ENCODE measurements at places on chromosomes 5 and 9.
A peak's percentile ranks its signal among the peaks of the same experiment; 100 is the strongest.

DNA sequence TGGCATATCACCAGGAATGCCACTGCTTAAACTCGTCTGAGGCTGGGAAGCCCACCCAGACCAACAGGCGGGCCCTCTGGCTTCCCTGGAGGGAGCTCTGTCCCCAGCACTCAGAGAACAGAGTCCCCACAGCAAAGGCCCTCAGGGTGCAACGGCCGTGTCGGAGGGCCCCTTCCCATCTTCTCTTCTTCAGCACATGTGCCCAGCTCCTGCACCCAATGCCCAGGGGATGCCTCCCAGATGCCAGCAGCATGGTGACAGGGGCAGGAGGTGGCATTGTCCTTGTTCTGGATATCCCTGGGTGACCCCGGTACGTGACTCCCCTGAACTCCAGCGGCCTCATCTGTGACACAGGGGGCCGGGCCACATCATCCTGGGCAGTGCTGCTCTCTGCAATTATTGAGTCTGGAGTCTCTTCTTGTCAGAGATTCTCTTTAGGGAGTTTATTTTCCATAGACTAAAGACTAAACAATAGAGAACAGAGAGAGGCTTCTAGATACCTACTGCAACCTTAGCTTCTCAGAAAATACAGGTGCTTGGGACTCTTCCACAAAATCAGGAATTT is 13.6 kb upstream of the OLFM1 start:
- peak; percentile 34 for DNase-seq

DNA sequence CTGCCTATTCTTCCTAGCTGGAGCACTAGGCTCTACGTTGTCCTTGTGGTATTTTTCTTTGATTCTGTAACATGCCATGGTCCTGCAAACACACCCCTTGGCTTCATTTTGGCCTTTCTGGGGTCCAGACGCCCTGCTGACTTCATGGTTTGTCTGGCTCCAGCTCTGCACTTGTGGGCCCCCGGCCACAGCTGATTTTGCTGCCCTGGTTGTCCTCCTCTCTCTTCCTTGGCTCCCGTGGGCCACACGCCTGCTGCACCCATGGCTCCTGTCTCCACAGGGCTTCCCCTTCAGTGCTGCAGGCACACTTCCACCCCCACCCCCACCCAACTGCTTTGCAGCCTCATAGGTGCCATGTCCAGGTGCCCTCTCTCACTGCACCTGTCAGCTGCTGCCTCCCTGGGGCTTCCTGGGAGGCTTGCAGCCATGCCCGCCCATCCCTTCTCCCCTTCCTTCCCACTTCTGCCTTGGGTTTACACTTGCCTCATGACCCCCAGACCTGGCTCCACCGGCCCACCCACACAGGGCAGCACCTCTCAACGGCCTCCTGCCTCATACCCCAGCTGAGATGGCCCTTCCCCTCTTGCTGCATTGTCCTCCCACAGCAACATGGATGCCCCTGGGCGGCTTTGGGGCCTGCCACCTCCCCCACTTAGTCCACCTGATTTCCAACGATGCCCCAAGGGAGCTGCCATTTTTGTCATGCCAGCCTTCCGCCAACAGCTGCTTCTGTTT is 25.6 kb downstream of the SLC6A3 start:
- no peak for DNase-seq

DNA sequence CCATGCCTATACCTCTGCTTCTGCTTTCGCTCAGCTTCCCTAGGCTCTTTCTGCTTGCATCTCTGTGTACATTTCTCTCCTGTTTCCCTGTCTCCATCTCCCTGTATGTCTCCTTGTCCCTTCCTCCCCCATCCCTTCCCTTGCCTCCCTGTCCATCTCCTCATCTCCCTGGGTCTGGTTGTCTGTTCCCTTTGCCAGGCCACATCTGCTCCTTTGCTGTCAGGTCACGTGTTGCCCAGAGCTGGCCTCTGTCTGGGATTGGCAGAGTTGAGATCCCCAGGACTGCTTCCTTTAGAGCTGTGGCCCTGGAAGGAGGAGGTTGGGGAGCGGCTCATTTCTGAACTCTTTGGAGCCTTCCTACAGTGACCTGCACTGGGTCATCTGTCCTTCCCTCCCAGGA is 31.8 kb upstream of the PTGS1 start:
- no peak for DNase-seq

- no peak for DNase-seq
Measured at GRCh38 chr5:147685993-147686392, 96.5 kb downstream of the JAKMIP2 start.

DNA sequence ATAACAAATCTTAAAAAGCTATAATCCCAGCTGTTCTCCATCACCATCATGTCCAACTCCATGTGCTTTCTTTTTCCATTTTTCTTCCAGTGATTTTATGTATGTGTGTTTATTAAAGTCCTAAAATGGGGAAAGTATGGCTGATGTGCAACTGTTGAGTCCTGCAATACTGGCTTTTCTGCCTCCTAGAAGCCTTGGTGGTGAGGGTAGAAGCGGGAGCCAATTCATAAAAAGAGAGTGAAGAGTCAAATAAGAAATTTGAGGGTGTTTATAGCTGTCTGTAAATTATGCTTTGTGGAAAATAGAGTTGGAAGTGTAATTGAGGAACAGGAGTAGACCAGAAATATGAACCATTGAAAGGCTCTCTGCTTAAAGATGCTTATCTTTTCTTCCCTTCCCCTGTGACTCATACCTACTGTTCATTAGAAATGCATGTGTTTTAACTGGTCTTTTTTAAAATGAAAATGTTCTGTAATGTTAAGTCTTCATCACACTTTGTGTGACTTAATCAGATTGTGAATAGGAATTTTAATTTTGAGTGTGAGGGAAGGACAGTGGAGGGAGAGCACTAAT is 80.1 kb downstream of the ZCCHC7 start:
- no peak for DNase-seq

Measured in sciatic nerve (tissue), 2 donors.